ENCODE measurements at places on chromosomes 4 and X. TPM values are rescaled to one million over a fixed set of nuclear protein-coding genes. Genes with fewer than 3 reads are reported as not detected.

- no peak overlapping the region for H3K4me3 ChIP-seq
- DNase-seq: no peak
- H3K4me1 ChIP-seq: no peaks in the 10 kb centered on the region
- H3K27ac ChIP-seq: no peak overlapping the region
Observed at GRCh38 chr4:52550186-52550585, 108.9 kb downstream of the USP46 start.

GRCh38 chrX:88416002-88416401, 331.0 kb upstream of the CPXCR1 start:
- no peak for DNase-seq
- no peaks in the 10 kb centered on the region for H3K36me3 ChIP-seq
- H3K27me3 ChIP-seq: no peaks in the 10 kb centered on the region
- no peak overlapping the region for H3K27ac ChIP-seq
- H3K4me3 ChIP-seq: no peak overlapping the region

GRCh38 chr4:23015821-23016220, 323.1 kb downstream of the GBA3 start:
- no peaks in the 10 kb centered on the region for H3K4me1 ChIP-seq
- no peak overlapping the region for H3K27ac ChIP-seq

CENPVL1 gene
- not detected for total RNA-seq

DNA sequence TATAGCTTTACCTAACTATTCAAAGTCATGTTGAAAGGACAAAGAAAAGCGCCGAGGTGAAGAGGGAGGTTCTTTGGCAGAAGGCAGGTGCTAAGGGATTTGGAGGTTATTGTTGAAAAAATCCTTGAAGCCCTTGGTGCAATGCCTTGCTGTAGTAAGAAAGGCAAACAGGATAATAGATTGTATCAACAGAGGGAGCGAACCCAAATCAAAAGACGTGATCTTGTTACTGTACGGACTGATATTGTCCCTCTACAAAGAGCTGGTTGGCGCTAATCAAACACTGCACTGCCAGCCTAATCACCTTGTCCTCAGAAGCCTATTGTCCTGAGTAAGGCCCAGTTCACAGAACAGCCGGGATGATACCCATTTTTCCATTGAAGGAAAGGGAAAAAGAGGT, 182.9 kb downstream of the ZIC3 start:
- H3K4me3 ChIP-seq: no peak overlapping the region
- H3K27me3 ChIP-seq: peaks cover 5% of the 10 kb centered on the region
- DNase-seq: no peak
- no peaks in the 10 kb centered on the region for H3K4me1 ChIP-seq
- H3K36me3 ChIP-seq: no peaks in the 10 kb centered on the region

DNA sequence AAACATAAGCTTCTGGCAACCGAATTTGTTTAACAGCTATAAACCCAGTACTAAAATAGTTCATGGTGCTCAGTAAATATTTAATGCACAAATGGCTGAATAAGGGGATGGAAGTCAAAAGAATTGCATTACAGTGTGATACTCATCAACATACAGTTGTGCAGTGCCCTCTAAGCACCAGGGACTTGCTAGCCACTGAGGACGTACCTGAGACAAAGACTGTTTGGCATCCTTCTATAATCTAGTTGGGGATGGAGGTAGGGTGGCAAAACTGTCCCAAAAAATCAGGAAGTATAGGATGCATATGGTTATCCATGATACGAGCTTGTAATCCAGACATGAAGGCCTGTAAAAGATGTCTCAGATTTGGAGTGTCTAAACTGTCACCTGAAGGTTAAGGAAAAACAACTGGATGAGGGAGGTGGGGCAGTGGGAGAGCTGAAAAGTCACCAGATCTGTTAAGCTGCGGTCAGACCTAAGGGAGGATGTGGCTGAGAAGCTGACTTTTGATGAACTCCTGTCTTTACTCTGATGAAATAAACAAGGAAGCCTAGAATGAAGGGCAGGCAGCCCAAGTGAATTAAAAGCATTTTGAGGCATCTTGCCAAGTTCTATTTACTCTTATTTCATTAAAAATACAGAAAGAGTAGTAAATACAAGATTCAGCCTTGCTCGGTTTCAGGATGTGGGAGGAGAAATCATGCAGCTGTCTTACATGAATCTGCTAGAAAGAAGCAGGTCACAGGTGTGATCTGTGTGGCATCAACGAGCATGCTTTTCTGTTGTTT, 12.0 kb upstream of the CD38 start:
- H3K27ac ChIP-seq: no peak overlapping the region
- DNase-seq: peak; percentile 27
- H3K4me3 ChIP-seq: no peak overlapping the region
- no peaks in the 10 kb centered on the region for H3K4me1 ChIP-seq
- H3K27me3 ChIP-seq: no peaks in the 10 kb centered on the region

DNA sequence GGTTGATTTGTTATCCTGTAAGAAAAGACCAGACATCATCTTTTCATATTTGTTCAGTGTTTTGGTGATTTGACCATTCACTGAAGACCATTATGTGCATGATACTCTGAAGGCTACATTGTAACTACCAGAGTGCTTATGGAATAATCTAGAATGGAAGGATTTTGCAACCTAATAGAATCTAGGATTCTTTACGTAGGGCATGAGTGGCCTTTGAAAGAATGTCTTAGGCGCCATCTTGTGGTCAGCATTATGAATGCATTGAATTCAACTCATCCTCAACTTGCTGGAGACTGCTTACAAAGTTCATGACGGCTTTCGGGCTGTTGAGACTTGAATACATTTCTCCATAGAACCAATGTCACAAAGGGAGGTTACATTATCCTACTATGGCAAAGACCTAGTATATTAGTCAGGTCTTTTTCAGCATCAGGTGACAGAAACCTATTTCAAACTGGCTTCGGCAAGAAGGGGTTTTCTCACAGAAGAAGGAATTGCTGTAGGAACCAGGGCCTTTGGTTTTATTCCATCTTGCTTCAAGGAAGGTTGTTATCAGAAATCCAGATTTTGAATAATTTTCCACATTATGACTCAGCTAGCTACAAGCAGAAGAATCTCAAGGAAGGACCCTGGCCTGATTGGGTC, 104.1 kb downstream of the GPAT3 start:
- H3K4me3 ChIP-seq: no peak overlapping the region
- H3K27me3 ChIP-seq: no peaks in the 10 kb centered on the region
- H3K4me1 ChIP-seq: no peaks in the 10 kb centered on the region
- no peak overlapping the region for H3K27ac ChIP-seq
- H3K36me3 ChIP-seq: no peaks in the 10 kb centered on the region

All from colonic mucosa (tissue), 4 donors.